ENCODE measurements at places on chromosomes 1 and 21.

DNA sequence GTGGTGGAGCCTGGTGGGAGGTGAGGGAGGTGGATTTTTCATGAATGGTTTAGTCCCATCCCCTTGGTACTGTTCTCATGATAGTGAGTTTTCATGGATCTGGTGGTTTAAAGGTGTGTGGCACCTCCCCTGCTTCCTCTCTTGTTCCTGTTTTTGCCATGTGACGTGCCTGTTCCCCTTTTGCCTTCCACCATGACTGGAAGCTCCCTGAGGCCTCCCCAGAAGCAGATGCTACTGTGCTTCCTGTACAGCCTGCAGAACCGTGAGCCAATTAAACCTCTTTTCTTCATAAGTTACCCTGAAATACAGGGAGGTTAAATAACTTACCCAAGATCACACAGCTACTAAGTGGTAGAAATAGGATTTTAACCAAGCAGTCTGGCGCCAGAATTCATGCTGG lies 4.3 kb upstream of the HEYL start:
- DNase-seq: no peak

- DNase-seq: no peak
Measured at GRCh38 chr21:29933088-29933487, 6.7 kb downstream of the GRIK1 start.

- no peak for DNase-seq
Measured at GRCh38 chr21:34802180-34802899, 133.5 kb downstream of the CLIC6 start.

- DNase-seq: no peak
Measured at GRCh38 chr1:107058245-107059032, 2.0 kb downstream of the PRMT6 start.

DNA sequence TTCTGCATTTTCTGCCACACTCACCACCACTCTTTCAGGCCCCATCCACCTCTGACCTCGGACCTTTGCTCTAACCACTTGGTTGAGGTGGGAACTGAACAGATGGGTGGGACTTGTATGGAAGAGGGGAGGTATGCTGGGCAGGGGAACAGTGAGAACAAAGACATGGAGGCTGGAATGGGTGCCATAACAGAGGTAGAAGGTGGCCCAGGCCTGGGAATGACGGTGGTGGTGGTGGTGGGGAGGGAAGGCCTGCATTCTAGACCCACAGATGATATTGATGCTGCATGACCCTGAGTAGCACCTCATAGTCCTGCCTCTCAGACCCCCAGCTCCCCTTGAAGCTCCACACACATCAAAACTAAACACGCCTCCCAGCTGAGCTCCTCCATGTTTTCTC lies 5.2 kb upstream of the CSF3R start:
- no peak for DNase-seq

- DNase-seq: no peak
Measured at GRCh38 chr1:64616039-64616438, 128.8 kb upstream of the RAVER2 start.

DNA sequence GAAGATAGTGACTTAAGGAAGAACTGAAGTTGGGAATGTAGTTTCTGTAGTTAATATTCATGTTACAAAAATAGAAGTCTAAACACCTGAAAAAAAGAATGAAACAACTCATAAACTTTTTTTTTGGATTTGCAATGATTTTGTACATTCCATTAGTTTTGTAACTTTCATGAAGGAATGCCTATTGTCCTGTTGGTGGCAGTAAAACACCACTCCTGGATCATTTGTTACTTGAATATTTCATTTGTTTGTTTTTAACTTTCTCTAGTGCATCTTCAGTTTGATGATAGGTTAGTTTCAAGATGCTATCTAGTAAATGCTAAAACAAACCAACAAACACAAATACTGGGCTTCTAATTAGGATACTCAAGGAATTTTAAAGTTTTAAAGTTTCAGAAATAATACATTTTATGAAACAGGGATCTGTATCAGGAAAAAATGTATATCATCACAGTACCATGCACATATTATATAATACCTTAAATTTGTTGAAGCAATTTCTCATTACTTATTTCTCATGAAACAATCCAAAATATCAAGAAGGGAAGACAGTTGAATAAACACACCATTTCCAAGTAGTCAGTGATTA lies 229.7 kb upstream of the CACYBP start:
- peak; percentile 45 for DNase-seq

GRCh38 chr1:72724951-72725861 lies 442.9 kb upstream of the NEGR1 start:
- DNase-seq: no peak

- peak; percentile 66 for DNase-seq
Measured at GRCh38 chr1:53470155-53470554, 11.0 kb downstream of the DMRTB1 start.

DNA sequence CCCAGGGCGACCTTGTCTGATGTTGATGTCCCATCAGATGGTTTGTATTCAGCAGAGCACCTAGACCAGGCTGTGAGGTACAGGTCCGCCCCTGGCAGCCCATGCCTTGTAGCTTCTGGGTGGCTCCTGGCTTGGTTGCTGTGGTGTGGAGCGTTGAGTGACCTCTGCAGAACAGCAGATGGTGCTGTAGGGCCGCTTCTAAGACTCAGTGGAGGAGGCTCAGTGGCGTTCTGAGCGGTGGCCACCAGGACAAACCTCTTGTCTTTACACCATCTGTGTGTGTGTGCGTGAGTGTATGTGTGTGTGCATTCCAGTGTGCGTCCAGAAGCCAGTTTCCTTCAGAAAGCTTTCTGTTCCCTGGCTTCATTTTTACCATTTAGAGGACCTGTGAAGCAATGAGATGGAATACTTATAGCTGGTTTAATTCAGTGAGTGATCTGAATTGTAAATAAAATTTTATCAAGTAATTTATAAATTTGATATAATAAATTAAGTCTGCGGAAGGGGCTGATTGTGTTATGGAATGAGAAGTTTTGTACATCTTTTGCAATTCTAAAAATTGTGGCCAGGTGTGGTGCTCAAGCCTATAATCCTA lies 66.1 kb downstream of the ADARB1 start:
- DNase-seq: peak; percentile 83

DNA sequence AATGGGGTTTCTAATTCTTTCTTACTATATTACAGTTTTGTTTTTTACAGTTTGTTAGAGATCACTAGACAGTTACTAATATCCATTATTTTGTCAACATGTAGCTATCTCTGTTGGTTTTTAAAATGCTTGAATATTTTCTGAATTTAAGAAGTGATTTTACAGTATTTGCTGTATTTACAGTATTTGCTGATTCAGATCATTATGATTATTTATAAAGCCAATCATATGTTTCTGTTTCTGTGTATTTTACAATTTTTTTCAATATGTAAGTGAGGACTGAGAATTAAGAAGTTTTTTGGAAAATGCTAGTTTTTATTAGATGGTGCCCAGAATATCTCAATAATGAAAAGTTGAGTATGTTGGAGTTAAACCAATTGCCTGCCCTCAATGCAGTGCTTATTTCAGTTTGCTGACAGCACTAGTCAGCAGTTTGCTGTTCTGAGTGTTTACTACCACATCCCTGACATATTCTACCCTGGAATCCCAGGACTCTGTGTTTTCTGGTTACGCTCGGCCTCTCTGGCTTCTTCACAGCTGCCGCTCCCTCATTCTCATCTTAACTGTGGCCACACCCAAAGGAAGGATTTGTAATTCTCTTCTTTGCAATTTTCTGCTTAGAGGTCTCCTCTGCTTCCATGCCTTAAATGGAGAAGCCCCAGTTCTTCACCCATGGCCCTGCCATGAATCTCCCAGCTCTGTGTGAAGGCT lies 68.0 kb upstream of the BACH1 start:
- DNase-seq: no peak

DNA sequence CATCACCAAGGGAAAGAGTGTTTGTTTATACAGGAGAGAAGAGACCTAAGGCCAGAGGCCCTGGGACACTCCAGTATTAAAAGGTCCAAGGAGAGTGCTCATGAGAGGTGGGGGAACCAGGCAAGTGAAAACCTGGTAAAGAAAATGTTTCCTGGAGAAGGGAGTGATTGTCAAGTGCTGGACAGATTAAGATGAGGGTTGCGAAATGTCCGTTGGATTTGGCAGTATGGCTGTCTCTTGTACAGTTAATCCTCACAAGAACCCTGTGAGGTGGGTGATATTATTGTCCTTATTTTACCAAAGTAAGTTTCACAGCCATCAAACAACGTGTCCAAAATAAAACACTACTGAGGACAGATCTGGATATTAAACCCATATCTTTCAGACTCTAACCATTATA lies 44.2 kb downstream of the RPAP2 start:
- DNase-seq: no peak

DNA sequence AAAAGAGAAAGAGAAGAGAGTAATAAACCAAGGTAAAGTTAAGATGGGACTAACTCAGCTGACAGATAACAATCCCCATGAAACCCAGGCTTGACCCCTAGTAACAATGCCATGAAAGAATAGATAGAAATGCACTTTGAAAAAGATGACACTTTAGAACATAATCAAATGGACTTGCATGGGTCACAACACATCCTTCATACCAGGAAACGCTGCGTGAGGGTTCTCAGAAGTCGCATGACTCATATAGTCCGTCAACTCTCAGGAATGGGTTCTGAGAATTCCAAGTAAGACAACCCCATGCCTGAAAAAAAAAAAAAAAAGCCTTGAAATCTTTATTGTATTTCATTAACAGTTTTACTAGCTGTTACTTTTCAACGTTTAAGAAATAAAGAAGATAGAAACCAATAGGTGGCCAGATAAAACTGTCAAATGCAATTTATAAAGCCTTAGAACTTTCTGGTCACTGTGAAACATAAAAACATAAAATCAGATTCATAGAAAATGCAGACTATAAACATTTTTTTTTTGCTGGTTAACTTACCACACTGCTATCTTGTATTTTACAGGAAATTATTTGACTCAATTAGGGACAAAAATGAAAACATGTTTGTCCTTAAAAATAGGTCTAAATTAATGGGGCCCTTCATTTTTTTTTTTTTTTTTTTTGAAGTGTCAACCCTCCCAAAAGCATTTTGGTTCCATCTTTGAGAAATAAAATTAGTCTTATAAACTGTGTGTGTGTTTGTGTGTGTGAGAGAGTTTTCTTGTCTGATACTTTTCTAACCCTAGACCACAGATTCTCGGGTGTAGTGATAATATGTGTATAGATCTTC lies 202.1 kb downstream of the NCAM2 start:
- no peak for DNase-seq

DNA sequence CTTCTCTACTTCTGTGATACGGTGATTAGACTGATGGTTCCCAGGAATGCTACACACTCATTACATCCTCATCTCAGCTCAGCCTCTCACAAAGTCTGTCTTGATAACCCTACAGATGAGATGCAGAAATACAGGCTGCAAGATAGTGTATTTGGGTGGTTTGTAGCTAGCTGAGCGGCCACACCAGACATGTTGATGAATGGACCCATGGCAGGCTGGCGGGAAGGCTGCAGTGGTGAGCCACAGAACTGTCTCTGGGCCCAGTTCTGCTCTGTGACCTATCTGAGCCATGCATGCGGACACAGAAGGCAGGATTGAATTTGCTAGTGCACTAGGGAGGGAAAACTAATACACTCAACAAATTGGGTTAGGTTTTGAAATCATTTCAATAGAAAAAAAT lies 71.9 kb downstream of the LRRN2 start:
- no peak for DNase-seq

GRCh38 chr21:41802198-41802584 lies 35.3 kb upstream of the RIPK4 start:
- DNase-seq: no peak

GRCh38 chr1:41497461-41498030 lies 13.1 kb upstream of the EDN2 start:
- DNase-seq: no peak

GRCh38 chr1:245016700-245017099 lies 138.1 kb upstream of the KIF26B start:
- peak; percentile 85 for DNase-seq

GRCh38 chr1:207799989-207800648 lies 48.3 kb downstream of the CD46 start:
- DNase-seq: no peak

DNA sequence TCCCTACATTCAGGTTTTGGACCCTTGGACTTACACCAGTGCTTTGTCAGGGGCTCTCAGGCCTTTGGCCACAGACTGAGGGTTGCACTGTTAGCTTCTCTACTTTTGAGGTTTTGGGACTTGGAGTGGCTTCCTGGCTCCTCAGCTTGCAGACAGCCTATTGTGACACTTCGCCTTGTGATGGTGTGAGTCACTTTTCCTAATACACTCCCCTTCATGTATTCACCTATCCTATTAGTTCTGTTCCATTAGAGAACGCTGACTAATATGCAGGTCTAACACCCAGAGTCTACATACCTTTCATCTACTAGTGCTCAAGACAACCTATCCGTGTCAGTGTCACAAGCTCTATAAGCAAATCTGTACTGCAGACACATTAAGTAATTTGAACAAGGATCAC lies 605.3 kb downstream of the KCNT2 start:
- DNase-seq: no peak

DNA sequence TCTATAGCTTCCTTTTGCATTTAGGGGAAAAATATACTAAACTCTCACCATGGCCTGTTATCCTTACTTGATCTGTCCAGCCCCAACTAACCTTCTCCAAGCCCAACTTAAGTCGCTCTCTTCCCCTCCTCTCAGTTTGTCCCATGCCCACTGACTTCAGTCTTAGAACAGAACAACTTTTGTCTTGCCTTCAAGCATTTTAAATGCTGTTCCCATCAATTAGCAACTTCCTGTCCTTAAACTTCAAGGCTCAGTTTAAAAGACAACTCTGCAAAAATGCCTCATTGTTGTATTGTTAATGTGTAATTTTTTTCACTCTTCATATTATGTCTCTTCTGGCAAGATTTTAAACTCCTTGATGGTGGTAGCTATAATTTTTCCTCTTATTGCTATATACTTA lies 526.9 kb downstream of the NEGR1 start:
- DNase-seq: no peak

GRCh38 chr1:203424861-203425662 lies 50.5 kb upstream of the PRELP start:
- DNase-seq: peak; percentile 35

GRCh38 chr1:234320069-234320468 lies 53.2 kb upstream of the COA6 start:
- no peak for DNase-seq

DNA sequence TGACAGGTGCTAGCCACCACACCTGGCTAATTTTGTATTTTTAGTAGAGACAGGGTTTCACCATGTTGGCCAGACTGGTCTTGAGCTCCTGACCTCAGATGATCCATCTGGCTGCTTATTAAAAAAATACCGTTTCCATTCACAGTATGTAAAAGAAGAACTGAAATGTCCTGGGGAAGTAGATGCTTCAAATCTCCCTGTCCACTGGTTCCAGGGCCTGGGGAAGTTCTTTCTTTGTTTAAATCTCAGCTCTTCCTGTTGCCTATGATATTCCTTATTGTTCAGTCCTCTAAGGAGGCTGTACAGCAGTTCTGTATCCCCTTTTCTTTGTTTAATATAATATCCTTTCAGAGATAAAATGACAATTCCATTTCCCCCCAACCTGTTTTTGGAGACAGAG lies 47.4 kb downstream of the ZMYM1 start:
- DNase-seq: no peak

Measured in NCI-H1092 treated with DMSO at 0.1 percent for 48 hours (cell line).